ENCODE measurements at places on chromosomes 13 and 19.

- no peak for DNase-seq
Measured at GRCh38 chr19:4539693-4540581, at the start of gene LRG1. LRG1 (minus strand) TSS chr19:4540036; CDS start chr19:4540013, 23 bp downstream.

GRCh38 chr19:35288906-35289305, 3.1 kb upstream of the MAG start:
- DNase-seq: no peak

DNA sequence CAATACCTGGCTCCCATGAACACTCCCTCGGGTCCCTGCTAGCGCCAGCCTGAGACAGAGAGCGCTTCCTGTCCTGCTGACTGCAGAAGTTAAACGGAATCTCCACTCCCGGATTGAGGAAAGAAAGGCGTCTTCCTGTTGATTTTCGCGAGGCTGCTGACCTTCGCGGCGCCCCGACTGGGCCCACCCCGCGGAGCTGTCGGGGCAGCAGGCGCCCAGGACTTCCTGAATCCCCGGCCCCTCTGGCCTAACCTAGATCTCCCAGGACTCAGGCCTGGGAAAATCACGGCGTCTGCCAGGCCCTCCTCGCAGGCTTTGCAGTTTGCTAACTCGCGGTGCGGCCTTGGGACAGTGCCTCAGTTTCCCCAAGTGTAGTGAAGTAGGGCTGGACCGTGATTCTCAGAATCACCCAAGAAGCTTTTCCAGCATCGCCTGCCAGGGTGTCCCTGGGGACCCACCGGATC, 108.8 kb downstream of the KCTD15 start:
- DNase-seq: no peak

GRCh38 chr13:52978989-52979388, 49.6 kb upstream of the OLFM4 start:
- DNase-seq: no peak

DNA sequence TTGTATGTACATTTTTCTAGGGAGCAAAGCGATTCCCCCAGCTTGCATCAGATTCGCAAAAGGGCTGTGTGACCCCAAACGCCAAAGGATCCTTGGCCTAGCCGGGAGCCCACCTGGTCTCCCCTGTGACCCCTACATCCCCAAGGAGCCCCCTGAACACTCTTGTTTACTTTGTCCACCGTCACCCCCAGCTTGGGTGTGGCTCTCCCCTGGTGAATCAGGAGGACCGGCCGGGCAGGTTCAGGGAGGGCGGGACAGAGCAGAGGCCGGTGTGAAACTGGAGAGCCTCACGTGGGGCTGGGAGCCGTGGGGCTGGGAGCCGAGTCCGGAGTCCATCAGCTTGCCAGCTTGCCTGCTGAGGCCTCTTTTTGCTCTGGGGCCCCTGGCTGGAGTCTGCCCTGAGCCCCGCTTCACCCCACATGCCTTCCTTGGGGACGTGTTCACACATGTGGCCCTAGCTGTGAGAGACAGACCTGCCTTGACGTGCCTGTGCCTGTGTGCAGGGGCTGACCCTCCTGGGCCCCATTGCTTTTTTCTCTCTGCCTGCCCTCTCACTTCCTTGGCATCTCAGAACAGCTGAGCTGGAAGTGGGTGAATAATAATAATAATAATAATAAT, 2.0 kb downstream of the ITPKC start:
- no peak for DNase-seq

DNA sequence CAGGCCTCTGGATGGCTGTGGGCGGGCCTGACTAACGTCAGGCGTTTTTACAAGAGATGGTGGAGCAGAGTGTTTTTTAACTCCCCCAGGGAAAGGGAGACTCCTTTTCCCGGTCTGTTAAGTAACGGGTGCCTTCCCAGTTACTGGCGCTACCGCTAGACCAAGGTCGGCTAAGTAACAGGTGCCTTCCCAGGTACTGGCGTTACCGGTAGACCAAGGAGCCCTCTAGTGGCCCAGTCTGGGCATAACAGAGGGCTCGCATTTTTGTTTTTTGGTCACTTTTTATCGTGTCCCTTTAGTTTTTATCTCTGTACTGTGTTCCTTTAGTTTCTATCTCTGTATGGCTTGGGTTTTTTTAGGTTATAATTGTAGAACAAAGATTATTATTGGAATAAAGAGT, 10.0 kb downstream of the ZNF383 start:
- no peak for DNase-seq

DNA sequence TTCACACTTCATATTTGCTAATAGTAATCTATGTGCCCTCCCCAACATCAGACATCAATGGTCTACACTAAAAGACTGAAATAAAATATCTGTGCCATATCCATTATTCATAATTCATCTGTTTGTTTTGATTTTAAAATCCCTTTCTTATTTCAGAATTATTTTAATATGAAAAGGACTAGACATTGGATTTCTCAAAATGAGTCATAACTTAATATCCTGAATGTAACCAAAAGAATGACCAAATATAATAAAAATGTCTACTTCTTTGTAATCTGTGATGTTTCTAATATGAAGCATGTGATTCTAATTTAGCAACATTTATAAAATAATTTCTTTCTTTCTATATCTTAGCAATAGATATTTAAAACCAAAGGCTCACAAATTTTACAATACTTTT, 64.9 kb downstream of the MZT1 start:
- DNase-seq: no peak

- DNase-seq: no peak
Measured at GRCh38 chr13:50576156-50576555, 267.3 kb downstream of the DLEU7 start.

- DNase-seq: no peak
Measured at GRCh38 chr13:33411312-33411711, 125.8 kb upstream of the STARD13 start.

DNA sequence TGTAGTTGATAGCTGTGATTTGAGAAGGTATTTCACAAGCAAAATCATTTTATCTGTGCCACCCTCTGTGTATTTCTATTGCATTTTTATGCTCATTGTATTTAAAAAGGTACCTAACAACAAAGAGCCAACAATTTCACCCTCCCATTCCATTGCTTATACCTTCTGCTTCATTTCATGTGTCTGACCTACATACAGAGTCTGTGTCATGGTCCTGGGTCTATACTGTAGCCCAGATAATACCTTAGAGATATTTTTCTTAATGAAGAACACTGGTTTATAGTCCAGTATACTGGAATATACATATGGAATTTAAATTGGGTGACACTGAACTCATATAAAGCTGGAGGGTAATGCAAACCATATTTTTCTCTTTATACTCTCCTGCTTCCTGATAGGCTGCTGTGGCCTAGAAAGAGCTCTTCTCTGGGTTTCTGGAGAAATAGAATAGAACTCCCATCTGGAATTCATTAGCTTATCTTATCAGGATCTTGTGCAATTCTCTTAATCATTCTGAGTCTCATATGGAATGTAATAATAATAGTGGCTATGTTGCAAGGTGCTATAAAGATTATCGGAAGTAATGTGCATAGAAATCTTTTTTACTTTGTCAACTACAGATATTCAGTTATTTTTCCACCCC, 31.8 kb upstream of the SPART start:
- DNase-seq: no peak

DNA sequence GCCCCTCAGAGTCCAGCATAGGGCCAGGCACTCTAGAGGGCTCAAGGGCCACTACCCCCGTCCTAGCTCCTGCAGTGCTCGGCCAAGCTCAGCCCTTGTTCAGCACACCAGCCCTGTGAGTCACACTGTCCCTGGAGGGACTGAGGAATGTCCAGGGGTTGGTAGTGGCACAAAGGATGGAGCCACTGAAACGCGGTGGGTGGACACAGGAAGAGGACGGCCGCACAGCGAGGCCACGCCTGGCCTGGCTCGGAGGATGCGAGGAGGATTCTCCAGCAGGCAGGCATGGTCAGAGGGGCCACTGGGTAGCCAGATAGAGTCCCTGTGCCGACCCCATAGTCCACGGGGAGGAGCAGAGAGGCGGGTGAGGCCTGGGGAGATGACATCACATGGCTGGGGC, 45.7 kb downstream of the C1QTNF9 start:
- no peak for DNase-seq

GRCh38 chr13:106690779-106691178, 122.8 kb upstream of the ARGLU1 start:
- DNase-seq: no peak

DNA sequence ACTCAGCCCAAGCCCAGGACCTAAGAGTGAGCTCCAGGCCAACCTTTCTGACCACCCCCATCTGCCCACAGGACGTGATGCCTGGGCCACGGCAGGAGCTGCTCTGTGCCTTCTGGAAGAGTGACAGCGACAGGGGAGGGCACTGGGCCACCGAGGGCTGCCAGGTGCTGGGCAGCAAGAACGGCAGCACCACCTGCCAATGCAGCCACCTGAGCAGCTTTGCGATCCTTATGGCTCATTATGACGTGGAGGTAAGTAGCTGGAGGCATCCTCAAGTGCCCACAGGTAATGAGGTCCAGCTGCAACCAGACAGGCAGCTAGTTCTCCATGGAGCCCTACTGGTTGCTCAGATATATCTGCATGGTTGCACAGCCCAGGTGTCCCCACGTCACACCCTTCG, 14.8 kb downstream of the DDX39A start:
- no peak for DNase-seq

DNA sequence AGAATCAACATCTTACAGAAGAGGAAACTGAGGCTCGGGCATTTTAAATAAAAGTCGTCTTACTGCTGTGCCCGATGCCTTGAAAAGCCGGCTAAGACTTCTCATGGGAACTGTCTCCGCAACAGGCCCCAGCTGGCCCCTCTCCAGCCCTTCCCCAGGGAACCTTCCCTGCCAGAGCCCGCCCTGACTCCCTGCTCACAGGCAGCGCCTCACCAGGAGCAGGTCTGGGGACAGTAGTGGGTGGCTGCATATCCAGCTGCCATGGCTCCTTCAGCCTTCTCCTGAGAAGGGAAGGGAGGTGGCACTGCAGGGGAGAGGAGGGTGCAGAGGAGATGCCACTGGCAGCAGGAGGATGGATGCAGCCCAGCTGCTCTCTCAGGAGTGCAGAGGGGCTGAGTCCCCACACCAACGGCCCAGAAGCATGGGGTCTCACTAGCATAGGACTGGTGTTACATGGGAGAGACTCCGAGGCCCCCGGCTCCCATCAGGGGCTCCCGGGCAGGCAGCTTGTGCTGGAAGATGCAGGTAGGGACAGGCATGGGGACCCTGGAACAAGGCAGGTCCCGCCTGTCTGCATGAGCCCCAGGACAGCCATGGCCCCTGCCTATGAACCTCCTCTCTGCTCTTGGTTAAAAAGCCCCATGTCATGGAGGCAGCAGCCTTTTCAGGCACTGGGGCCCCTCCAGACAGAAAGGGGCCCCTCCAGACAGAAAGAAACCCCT, 216.4 kb upstream of the SGCG start:
- no peak for DNase-seq

GRCh38 chr19:18915639-18916038, 3.5 kb downstream of the COPE start:
- DNase-seq: no peak

- DNase-seq: no peak
Measured at GRCh38 chr19:4029247-4029614, 21.7 kb downstream of the PIAS4 start.

GRCh38 chr19:35959968-35960320, 23.8 kb downstream of the LRFN3 start:
- DNase-seq: no peak

DNA sequence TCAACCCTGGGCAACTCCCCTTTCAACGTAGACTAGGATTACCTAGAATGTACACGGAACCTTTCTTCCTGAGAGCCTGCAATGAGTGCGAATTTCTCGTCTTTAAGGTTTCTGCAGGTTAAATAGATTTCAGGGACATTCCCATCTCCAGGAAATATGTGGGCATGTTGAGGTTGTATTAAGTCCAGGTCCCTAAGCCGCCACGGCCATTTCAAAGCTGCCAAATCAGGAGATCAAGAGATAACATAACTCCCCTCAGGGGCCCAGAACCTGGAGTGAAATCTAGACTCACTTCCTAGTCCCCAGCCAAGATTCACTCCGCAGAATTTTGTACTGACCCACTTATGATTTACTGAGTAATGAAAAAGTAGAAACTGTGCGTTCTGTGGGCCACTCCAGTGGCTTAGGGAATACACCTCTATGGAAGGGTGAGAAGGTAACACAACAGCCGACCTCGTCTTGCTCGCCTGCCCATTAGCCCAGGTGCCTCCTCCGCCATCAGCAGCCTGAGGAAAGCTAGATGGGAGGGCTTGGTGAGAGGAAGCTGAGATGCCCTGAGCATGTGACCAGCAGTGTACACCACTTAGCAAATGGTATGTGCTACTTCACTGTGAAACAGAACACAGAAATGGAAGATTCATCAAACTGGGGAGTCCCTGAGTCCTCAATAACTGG, 98.5 kb upstream of the SOX1 start:
- DNase-seq: no peak

DNA sequence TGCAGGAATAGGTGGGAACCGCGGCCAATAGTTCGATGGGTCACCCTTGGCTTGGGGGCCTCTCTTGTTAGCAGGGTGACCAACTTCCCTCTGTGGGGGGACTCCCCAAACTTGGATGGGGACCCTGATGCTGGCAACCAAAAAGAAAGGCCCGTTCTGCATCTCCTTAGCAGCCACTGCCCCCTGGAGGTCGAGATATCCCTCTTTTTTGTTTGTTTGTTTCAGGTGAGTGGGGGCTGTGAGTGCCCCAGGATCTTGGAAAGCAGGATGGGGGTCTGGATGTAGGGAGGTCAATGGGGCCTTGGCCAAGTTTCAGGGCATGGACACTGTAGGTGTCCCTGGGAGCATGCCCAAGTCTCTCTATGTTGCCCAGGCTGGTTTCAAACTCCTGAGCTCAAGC, 7.7 kb upstream of the CRTC1 start:
- no peak for DNase-seq

DNA sequence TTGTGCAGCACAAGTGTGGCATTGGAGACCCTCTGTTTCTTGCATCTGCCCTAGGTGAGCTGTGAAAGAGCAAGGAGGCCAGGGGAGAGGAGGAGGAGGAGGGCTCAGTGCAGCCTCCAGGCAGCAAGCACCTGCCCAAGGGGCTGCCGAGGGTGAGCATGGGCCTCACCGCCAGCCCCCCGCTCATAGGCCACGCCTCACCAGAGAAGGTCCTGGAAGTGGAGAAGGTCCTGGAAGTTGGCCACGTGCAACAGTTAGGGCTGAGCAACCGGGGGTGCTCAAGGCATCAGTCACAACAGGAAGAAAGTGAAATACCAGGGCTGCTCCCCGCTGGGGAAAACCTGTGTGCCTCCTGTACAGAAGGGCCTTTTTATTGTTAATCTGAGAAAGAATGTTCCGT, 168.9 kb downstream of the TEX29 start:
- DNase-seq: no peak

Data from astrocyte of the cerebellum (primary cell).